D721Med (cell line): ENCODE measurements at places on chromosomes 13 and 19.

DNA sequence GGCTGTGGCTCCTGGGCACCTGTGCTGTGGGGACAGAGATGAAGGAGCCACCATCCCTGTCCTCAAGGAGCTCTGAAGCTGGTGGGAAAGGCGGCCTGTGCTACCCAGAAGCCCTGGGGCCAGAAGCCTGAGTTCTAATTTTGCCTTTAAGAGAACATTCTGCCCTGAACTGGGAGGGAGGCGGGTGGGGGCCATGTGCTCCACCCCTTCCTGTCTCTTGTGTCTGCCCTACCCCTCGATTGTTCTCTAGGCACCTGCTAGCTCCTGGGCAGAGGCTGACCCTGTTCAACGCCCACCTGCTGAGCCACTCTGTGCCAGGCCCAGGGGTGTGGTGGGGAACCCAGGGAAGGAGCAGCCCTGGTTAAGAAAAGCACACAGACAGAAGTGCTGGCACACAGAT, 5.9 kb downstream of the TRAPPC6A start:
- no peak for DNase-seq

- no peak for DNase-seq
These were observed 112.7 kb downstream of the KDM4B start for GRCh38 chr19:5081443-5082161.

GRCh38 chr19:46144756-46145155, 3.3 kb upstream of the IGFL2 start:
- no peak for DNase-seq

DNA sequence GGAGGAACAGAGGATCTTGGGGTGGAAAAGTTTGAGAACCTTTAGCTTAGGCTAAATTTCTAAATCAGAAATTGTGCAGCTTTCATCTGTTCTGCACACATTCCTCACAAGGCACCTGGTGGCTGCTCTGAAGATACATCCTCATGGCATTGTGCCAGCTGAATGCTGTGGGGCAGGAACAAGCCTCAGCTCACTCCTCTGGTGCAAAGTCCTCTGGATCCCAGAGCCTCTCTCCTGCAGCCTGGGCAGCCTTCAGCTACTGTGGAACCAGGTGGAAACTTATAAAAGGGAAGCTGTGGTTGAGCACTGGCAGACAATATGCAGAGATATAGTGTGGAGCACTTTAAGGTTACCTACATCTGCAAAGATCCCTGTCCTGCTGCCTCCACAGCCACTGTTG, 72.3 kb downstream of the KCTD12 start:
- DNase-seq: no peak

DNA sequence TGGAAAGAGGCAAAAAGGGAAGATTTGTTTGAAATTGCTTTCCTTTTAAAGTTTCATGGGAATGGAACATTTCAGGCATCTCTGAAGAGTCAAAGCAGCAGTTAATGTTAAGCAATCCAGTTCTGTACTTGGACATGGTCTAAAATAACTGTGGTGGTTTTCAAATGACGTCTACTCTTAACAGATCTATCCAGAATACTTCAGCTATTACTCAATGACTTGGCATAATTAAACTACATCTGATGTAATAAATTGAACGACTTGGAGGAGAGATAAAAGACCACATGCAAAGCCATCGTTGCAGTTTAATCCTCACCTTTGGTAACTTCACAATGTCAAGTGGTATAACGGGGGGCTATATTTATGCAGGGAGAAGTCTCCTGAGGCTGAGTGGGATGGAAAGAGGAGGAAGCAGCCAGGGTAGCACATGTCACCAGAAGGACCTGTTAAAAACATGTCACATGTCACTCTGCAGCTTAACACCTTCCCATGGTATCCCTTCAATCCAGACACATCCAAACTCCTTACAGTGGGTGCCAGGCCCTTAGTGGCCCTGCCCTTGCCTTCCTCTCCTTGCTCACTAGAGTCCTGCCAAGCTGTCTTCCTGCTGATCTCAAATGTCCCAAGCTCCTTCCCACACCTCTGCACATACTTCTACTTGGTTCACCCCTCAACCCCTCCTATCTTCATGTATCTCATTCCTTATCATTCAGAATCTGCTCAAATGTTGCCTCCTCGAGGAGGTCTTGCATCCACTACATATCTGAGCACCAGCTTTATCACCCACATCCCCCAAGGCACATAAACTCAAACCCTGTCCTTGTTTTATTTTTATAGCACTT, 327.8 kb downstream of the SUCLA2 start:
- DNase-seq: no peak
